ENCODE measurements at places on chromosomes 6 and 20.

DNA sequence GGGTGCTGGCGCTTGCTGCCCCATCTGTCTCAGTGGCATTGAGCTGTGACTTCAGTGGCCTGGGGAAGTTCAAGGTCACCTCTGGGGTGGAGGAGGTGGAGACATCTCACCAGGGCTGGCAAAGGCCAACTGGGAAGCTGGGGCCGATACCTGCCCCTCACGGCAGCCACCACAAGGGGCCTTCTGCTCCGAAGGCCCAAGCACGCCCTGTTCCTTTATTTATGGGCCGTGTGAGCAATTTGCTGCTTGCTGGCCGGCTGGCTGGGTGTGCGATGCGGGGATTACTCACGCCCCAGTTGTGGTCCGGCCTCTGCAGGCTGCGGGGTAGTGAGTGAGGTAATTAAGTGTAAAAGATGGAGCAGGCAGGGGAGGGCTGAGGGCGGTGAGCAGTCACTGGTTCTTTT is 13.2 kb upstream of the SCRT2 start:
- DNase-seq: no peak

- no peak for DNase-seq
Measured at GRCh38 chr20:35271073-35271882, 6.6 kb downstream of the MMP24OS start.

GRCh38 chr6:159061805-159062563 is 17.2 kb upstream of the TAGAP start:
- no peak for DNase-seq

GRCh38 chr20:20425823-20426654 is 58.1 kb downstream of the INSM1 start:
- DNase-seq: no peak

GRCh38 chr6:88013015-88013414 is 34.6 kb upstream of the SPACA1 start:
- DNase-seq: no peak

GRCh38 chr6:170475118-170475517 is 78.0 kb downstream of the PSMB1 start:
- no peak for DNase-seq

DNA sequence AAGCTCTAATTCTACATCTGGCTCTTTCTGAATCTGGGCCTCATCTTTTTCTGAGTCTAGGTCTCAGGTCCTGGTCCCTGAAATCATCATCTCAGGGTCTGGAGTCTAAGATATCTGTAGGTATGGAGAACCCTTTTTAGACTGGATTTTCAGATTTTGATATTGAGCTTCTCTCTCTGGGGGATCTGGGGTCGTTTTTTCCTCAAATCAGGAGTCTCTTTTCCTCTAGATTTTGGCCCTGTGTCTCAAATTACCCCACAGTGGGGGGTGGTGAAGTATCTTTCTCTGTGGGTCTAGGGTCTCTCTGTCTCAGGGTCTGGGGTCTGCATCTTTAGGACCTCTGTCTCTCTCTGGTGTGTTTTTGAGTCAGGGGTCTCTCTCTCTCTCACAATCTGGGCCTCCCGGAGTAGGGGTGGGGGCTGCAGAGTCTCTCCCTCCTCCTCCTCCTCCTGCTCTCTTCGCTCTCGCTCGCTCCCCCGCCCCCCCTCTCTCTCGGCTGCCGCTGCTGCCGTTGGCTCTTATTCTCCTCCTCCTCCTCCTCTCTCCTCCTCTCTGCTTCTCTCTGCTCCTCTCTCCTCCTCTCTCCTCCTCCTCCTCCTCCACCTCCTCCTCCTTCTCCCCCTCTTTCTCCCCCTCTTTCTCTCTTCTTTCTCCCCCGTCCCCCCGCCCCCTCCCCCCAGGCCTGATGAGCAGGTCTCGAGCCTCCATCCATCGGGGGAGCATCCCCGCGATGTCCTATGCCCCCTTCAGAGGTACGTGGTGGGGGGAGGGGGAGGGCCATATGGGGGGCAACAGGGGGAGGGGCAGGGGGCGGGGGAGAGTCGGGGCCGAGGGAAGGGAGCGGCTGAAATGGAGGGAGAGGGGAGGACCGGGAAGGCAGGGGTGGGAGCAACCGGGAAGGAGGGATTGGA is at the start of gene SYNGAP1:
Gene SYNGAP1 (plus strand): TSS at position 486 of the 911 bp plus-strand sequence. CDS start 200 bp downstream, at position 686.
- DNase-seq: no peak

- DNase-seq: no peak
Measured at GRCh38 chr6:100435299-100435698, 29.4 kb downstream of the SIM1 start.

DNA sequence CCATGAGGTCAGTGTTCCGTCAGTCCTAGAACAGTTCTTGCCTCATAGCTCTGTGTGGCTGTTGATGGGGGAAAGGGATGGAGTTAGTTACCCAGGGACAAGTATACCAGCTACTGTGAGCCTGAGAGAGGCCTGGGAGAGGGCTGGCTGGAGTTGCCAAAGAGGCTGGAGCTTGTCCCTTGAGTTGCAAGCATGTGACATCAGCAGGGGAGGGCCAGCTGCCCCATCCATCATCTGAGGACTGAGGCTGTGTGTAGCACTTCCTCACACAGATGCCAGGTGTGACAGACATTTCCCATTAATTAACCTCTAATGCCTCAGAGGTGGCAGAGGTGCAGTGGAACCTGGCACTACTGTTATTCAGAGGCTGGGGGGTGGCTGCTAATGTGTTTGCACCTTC is 131.6 kb downstream of the PHACTR3 start:
- no peak for DNase-seq

DNA sequence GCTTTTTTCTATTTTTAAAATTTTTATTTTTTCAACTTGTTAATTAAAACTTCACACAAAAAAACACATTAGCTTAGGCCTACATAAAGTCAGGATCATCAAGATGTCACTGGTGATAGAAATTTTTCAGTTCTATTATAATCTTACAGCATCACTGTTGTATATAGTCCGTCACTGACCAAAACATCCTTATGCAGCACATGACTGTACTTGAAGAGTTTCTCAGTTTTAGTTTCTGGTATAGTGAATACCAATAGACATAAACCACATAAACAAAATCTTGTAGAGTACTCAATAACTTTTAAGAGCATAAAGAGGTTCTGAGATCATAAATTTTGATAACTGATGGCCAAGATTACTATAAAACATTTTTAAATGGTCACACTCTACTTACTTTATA is 71.8 kb downstream of the ASCC3 start:
- DNase-seq: no peak

DNA sequence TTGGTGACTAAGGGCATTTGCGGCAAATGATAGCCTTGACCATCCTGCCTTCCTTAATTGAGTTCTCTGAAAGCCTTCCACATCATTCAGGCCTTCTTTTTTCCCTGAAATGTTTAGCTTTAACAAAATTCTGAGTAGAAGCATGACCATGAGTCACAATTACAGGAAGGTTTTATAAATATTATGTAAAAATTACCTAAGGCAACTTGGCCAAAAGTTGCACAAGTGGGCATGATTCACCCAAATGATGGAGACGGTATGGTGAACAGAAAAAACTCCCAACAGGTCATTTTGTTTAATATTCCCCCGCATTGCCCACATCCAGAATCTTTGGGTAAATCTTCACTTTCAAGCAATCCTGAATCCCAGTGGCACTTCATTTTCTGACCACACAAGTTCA is 37.0 kb downstream of the MC3R start:
- DNase-seq: no peak

GRCh38 chr6:95489185-95489863 is 88.0 kb upstream of the MANEA start:
- DNase-seq: no peak

DNA sequence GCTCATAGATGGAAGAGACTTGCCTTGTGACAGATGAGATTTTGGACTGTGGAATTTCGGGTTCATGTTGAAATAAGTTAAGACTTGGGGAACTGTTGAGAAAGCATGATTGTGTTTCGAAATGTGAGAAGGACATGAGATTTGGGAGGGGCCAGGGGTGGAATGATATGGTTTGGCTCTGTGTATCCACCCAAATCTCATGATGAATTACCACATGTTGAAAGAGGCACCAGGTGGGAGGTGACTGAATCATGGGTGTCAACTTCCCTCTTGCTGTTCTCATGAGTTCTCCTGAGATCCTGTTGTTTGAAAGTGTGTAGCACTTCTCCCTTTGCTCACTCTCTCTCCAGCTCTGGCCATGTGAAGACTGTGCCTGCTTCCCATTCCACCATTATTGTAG is 17.9 kb downstream of the AHI1 start:
- DNase-seq: no peak

DNA sequence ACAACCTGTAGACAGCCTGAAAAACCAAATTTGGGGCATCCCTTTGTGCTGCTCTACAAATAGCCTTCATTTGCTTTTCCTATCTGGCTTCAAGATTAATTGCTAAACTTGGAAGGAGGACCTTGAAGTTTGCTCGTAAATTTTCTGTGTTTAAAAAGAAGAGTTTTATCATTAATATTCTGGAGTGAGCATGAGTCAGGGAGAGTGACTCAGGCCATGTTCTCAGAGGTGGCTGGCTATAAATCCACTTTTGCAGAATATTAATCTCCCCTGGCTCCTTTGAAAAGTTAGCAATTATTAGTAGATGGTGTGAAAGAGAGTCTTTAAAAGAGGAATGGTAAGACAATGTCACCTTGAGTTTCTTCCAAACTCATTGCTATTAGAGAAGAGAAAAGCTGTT is 91.0 kb downstream of the ANKEF1 start:
- no peak for DNase-seq

DNA sequence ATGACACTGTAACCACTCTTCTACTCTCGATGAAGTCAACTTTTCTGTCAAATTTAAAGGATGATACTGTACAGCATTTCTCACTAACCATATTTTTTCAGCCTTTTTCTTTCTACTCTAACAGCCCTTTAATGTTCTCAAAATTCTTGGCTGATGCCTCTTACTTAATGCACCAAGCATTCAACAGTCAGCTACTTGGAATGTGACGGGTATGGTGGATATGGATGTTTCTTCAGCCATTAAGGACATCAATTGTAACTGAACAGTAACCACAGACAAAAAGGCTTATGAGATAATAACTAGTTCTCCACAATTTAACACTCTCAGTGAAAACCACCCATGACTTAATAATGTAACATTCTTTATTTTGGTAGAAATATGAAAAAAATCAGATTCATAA is 467.2 kb upstream of the ZNF337 start:
- no peak for DNase-seq

- no peak for DNase-seq
Measured at GRCh38 chr6:93418408-93419303, 703 bp downstream of the EPHA7 start.

GRCh38 chr20:6108330-6108729 is 14.5 kb downstream of the FERMT1 start:
- no peak for DNase-seq

DNA sequence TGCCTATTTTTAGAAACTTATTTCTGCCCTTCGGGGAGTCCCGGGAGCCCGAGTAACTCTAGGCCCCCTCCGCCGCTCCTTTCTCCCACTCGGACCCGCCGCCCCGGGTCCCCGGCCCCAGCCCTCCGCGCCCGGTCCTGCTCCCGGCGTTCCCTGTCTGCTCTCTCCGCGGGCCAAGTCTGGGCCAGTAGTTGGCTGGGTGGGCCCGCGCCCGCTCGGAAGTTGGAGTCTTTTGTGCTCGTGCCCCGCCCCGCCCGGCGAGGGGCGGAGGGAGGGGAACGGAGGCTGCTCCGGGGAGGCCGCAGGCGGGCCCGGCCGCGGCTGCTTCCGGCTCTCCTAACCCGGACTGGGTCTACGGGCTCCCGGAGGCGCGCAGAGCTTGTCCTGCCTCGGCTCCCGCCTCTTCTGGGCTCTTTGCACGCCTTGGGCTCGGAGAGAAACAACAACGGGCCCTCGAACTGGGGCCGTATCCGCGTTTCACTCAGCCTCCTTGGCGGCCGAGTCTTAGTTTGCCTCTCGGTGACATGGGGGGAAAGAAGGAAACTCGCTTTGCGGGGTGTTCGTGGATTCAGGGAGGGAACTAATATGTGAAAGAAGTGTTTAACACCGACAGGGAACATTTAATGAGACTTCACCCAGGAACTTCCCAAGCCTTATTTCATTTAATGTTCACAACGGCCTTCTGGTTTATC is 657 bp downstream of the RALY start:
- DNase-seq: peak; percentile 29

GRCh38 chr6:142867988-142868812 is 76.8 kb downstream of the HIVEP2 start:
- DNase-seq: no peak

DNA sequence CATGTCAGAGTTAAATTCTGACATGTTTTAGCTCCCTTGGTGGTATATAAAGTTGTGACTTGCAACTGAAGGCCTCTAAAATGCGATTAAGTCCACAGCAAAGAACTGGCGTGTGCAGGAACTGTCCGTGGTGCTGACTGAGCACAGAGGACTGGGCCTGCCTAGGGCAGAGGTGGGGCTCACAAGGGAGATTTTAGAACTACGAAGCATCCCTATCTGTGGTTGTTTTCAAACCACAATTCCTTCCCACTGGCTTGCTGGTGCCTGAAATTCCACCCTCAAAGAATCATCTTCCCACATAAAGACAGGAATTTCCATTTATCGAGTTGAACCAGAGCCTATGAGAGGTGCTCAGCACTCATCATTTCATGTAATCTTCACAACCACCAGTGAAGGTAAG is 30.1 kb downstream of the RIMS4 start:
- DNase-seq: no peak

DNA sequence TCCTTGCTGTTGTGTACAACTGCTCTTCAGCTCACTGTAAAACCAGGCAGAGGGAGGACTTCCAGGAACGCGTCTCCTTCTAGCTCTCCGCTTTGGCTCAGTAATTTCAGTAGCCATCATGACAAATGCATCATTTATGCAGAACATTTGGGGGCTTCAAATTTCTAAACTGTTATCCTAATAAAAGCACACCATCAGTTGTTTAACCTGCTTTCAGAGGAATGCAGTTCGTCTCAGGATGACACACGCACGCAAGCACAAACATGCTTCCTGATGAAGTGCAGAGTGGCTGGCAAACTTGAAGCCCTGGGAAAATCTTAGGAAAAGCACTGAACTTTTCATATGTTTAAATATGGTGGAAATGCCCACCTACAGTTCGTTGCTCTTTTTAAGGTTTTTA is 24.4 kb downstream of the SLC22A23 start:
- no peak for DNase-seq

GRCh38 chr6:70763754-70764510 is 96.2 kb downstream of the SMAP1 start:
- DNase-seq: no peak

DNA sequence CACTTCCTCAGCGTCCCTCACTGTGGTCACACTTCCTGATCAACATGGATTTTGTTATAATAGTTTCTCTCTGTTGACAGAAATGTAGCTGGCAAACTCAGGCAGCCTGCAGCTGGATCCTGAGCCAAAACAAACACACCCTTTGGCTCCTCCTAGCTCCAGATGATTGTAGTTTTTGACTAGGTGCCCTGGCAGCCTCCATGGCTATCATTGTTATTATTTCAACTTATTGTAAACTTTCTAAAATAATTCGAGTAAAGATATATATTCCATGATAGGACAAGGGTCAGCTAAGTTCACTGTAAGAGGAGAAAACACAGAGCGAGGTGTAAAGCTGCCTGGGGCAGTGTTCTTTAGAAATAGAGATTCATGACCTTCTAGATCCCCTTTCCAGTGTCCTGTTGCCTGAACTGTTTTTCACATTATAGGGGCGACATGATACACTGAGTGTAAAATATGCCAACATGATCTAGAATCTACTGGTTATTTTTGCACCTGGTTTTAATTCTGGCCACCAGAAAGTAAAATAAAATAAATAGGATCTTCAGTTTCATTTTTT is 98.2 kb upstream of the HDGFL1 start:
- no peak for DNase-seq

GRCh38 chr6:53347921-53348370 is 804 bp downstream of the ELOVL5 start:
- DNase-seq: peak; percentile 34

GRCh38 chr6:121838842-121839241 is 403.4 kb downstream of the GJA1 start:
- no peak for DNase-seq

GRCh38 chr6:114000069-114000468 is 29.1 kb upstream of the HDAC2 start:
- DNase-seq: no peak

Measured in cortex of kidney (tissue), 1 donor.